ENCODE measurements at places on chromosomes 2 and 18.
A peak's percentile ranks its signal among the peaks of the same experiment; 100 is the strongest.

DNA sequence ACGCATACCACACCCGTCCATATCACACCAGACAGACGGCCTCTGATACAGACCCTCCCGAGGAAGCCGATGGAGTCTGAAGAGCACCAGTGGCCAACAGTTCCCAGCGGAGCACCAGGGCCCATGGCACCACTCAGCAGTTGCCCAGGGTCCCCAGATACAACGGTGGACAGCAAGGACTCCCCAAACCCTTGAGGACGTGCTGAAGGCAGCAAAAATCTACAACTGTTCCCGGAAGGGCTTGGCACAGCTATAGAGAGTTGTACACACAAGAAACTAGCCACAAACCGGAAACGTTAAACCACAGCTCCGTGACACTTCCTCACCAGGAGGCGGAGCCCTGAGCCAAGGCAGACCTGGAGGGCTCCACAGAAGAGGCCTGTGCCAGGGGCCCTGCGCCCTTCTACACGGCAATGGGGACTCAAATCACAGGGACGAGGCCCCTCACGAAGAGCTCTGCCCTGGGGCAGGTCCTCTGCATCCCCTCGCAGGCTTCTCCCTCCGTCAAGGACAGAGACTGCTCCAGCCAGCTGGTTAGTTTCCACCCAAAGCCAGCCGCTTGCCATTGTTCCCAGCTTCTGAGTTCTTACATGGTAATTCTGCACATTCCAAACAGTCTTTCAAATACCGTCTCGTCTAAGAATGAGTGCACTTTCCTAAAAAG, 133.4 kb downstream of the HDAC4 start:
- DNase-seq = no peak

GRCh38 chr2:172710584-172711047, 25.0 kb upstream of the RAPGEF4 start:
- DNase-seq = peak; percentile 80

- no peak for DNase-seq
These were observed 277.8 kb downstream of the TCF4 start for GRCh38 chr18:55310044-55310676.

DNA sequence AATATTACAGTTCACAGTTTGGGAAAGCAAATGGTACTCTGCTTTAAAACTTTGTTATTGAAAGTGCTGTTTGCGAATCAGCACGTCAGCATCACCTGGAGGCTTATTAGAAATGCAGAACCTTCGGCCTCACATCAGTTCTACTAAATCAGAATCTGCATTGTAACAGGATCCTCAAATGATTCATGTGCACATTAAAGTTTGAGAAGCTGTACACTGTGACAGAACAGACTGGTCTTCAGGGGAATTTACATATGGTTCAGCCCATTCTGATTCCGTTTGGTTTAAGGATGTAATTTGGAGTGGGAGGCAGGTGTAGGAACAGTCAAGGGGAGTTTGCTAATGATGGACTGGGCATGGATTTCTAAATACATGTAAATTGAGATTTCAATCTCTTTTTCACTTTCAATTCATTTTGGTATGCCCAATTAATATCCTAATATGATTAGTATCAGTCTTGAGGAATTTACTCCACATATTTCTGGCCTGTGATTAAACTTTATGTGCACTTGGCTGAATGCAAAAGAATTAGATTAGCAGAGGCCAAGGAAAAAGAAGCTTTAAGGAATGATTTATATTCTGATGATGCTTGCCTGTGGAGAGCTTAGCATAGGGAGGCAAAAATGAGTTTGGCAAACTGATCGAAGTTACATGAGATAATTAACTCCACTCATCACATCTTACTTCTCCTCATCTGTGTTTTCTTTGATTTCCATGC, 248.8 kb downstream of the XIRP2 start:
- no peak for DNase-seq

GRCh38 chr2:234571620-234572407, 74.9 kb upstream of the ARL4C start:
- DNase-seq = no peak
